ENCODE measurements at places on chromosomes 2 and 18. TPM values are rescaled to one million over a fixed set of nuclear protein-coding genes. Genes with fewer than 3 reads are reported as not detected.

DNA sequence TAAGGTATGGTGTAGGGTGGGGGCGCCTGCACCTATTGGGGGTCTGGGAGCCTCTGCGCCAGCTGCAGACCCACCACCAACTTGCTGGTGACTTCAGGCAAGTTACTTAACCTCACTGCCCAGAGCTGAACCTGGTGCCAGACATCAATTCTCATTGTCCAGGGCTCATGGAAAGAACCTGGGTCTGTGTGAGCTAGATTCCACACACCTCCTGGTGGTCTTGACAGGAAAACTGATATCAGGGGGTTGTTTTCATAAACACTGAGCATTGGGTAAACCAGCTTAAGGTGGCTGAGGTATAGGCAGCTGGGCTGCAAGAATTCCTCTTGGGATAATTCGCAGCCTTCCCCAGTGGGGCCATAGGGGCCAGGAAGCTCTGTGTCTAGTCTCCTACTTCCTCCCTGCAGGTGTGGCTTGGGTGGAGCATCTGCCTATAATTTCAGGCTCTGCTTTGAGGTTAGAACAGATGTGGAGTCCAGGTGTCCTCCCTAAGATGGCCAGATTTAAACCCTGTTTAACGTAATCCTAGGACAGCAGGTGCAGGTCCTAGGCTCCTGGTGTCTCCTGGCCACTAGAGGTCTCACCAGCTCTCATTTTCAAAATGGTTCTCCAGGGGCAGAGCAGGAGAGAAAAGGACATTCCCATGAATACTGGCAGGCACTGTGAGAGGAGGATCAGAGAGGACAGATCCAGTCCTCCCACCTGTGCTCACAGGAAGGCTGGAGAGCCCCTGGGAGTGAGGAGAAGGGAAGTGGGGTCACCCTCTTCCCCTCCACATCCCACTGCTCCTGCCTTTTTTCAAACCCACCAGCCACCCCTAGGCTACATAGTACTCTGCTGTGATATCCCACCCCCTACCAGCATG is 100.4 kb upstream of the SMAD2 start:
- no peak for DNase-seq

DNA sequence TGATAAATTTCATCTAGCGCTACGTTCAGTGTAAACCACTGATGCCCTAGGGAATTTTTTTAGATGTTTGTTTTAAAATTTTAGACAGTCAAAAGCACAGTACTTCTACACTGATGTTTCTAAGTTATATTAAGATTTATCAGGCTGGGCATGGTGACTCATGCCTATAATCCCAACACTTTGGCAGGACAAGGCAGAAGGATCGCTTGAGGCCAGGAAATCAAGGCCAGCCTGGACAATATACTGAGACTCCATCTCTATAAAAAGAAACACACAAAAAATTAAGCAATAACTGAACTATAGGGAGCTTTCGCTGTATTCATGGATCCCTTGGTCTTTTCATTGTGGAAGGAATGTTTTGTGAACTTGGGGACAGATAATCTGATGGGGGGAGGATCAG is 50.6 kb upstream of the MAPRE2 start:
- no peak for DNase-seq

Gene NT5DC4
- polyA plus RNA-seq: not detected

Gene AFF3
- 1.6 TPM for polyA plus RNA-seq

DNA sequence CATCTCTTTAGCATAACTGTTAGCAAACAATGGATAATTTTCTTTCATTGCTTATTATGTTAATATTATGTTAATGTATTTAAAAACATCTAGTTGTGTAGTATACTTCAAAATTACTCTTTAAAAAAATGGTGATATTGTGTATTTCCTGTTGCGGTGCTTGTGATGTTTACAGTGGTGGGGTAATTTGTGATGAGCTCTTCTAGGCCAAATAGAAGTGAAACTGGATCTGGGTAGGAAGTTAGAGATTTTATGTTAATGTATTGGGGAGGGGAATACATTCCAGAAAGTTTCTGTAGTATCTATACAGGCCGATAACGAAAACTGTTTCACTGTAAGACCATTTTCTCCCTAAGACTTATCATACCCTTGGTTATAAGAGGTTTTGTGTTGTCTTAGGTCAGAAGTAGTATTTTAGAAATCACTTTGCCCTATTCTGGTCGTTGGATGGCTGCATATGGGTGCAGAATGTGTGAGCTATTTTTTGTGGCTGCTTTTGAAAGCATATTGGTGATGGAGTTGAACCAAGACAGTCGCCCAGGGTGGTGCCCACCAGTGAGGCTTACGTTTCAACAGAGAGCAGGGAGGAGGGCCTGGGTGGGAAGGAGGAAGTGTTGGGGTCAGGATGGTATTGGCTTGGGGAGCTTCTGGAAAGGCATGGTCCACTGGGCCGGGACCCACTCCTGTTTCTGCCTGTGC is 5.8 kb downstream of the TSHZ1 start:
- DNase-seq: no peak

Gene POTEJ
- polyA plus RNA-seq: not detected

DNA sequence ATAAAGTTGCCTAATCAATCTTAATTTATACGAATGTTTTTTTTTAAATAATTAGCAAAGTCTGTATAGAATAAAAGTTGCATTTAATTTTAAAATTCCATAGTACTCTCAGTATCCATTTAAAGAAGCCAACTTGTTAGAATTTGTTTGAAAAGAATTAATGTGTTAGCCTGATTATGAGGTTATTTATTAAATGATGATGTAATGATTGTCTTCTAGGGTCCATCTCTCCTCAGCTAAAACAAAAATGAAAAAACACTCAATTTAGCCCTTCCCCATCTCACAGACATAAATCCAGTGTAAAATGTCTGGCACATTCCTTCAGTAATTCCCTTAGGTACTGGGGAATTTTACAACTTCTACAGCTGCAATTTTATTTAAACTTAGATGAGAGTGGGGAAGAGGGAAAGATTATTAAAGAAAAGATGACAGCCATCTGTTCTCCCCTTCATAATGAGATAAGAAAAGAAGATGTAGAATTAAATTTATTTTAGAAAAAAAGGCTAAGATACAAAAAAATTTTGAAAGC is 68.6 kb downstream of the BARD1 start:
- no peak for DNase-seq

GRCh38 chr2:160213511-160213910 is 13.4 kb upstream of the ITGB6 start:
- no peak for DNase-seq

- no peak for DNase-seq
Observed at GRCh38 chr2:241760301-241760771, 16.3 kb upstream of the GAL3ST2 start.

Gene SERPINB4
- polyA plus RNA-seq: 0.10 TPM

Measured in heart right ventricle (tissue), 16 donors.